ENCODE measurements at places on chromosomes 11 and 22.

DNA sequence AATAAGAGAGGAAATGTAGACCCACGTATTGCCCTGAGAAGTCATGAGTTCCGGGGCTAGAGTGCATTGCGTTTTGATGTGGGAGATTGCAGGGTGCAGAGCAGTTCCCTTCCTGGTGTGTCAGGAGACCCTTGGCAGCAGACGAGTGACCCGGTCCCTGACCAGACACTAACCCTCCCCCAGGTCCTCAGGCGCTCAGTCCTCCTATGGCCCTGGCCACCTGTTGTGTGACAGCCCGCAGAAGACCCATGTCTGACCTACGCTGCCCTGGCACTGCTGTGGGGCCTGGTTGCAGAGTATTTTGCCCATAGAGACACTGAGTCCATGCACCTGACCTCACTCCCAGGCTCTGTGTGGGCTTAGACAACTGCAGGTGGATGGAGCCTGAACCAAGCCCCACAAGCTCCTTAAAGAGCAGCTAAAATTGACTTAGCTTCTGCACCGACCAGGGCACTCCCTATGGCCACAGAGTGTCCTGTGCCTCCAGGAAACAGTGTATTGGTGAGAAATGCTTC is 833.8 kb downstream of the TBC1D22A start:
- no peak for DNase-seq

DNA sequence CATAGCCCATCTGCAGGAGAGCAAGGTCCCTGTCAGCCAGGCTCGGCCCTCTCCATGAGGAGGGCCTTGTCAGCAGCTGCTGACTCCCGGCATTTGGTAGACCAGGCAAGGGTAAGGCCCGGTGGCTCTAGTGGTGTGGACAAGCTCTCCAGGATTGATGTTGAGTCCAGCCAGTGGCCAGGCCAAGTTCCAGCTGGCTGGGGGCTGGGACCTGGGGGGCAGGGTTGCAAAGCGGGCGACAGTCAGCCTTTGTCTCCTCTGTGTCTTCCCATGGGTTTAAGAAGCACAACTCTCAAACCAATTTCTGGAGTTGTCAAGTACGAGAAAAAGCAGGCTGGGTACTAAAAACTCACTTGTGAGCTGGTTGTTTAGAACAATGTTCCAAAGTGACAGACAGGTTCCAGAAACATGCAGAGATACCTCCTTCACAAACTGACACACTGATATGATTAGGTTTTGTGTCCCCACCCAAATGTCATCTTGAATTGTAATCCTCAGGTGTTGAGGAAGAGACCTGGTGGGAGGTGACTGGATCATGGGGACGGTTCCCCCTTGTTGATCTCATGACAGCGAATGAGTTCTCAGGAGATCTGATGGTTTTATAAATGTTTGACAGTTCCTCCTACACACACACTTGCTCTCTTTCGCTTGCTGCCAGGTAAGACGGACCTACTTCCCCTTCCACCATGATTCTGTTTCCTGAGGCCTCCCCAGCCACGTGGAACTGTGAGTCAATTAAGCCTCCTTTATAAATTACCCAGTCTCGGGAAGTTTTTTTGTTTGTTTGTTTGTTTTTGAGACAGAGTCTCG is 52.3 kb upstream of the SERPIND1 start:
- DNase-seq = no peak

DNA sequence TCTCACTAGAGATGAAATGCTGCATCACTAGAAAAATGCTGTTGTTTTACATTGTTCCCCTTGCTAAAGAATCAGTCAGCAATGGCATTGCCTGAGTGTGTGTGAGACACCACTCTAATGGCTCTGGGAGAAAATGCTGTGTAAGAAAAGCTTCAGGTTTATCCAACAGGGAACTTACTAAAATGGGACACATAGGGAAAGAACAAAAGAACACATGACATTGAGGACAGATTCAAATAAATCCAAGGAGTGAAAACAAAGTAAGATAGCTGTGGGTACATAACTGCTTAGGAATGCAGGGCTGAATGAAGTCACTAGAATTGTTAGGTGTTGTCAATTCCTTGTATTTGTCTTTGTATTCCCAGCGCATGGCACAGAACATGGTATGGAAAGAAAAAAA is 24.2 kb downstream of the BLID start:
- no peak for DNase-seq

DNA sequence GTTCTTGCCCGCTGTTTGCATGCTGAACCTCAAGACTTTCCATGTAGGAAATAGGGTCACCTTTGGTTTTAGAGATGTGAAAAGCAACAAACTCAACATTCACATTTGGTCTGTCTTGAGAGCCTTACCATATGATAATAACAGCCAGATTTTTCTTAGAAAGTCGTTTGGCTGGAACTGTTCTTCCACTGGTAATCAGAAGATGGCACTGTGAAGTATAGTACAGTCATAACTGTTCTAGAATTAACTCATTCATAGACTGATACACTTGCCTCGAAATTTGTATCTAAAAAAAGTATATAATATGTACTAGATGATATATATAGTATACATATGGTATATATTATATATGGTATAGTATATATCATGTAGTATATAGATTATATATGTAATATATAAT is 12.3 kb downstream of the LUZP2 start:
- no peak for DNase-seq

DNA sequence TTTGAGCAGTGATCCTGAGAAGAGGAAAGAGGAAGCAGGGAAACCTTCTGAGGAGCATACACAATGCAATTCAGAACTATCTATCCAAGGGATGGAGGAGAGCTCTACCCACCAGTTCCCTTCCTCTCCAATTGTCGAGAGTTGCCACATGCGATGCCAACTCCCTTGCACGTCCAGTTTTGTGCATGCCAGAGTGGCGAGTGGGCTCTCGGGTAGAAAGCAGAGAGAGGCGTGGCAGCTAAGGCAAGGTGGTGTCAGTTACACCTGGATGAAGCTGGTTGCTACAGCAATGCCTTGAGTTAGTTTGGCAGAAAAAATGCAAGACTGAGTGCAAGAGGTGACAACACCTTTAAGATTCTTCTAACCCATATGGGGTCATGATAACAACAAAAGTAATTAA is 420.4 kb upstream of the CCDC90B start:
- DNase-seq = no peak

GRCh38 chr22:31347251-31348008 is 1.3 kb upstream of the PATZ1 start:
- peak; percentile 71 for DNase-seq

- no peak for DNase-seq
Measured at GRCh38 chr11:121445071-121445768, 6.9 kb upstream of the SORL1 start.

GRCh38 chr22:39515266-39516050 is 4.9 kb upstream of the ATF4 start:
- DNase-seq = no peak

DNA sequence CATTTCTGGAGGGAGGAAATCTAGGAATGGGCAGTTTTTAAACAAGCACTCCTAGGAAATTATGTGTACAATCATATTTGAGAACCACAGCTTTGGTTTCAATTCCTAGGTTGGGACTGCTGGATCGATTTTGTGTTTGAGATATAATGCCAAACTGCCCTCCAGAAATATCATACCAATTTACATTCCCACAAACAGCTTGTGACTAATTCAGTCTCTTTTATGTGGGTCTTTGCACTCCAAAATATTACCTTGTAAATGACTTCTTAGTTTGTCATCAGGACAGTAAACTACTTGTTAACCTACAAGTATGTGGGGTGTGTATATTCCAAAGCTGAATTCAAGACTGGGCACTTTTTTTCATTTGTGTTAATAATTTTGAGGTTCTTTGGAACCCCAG is 9.8 kb upstream of the BARX2 start:
- DNase-seq = no peak

DNA sequence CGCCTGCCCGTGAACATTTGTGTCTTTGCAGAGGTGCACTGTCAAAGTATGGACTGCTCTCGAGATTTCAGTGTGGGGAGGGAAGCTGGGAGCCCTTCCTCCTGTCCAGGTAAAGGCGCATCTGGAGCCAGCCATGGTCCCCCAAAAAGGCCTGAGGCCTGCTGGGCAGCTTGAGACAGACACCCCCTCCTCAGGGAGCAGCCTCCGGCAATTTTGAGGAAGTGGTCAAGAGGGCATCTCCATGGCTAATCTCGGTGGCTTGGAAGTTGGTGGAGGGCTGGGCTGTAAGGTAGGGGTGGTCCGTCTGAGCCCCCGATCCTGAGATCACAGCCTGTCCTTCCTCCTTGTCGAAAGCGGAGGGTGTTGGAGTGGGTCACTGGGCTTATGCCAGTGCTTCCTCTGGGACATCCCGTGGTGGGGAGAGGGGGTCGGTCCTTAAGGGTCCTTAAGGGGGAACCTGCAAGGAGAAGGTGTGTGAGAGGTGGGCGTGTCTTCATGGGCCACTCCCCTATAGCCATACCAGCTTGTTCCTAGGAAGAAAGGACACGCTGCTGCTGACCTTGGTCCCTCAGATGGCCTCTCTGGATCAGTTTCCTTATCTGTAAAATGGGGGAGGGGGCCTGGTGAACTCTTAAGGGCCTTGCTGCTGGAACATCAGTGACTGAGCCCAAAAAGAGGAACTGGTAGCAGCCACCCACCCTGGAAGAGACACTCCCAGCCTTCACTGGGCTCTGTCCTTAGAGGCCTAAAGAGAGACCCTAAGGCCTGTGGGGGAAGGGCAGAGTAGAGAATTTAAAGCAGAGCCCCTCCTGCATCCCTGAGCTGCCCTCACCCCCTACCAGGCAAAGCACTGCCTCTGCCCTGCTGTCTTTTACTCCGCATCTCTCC is 2.6 kb downstream of the KCNC1 start:
- DNase-seq = no peak

- no peak for DNase-seq
Measured at GRCh38 chr22:27241430-27242321, 559.9 kb downstream of the MN1 start.

GRCh38 chr11:35539781-35540281 is 14.4 kb upstream of the PAMR1 start:
- DNase-seq = no peak

DNA sequence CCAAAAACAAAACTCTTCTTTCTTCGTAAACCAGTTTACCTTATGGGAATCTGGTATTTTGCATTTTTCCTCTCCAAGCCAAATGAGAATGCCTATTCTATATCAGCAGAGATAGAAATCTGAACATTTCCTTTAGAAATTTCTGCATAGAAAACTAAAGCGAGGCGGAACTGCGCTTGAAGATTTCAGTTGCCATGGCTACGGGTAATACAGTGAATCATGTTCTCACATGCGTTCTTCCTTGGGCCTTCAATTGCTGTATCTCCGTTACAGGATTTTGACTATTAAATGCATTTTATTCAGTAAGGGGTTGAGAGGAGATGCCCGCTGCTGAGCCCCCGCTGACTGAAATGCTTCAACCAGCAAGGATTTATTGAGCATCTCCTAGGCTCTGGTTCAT is 108.2 kb upstream of the CRYBB3 start:
- no peak for DNase-seq

DNA sequence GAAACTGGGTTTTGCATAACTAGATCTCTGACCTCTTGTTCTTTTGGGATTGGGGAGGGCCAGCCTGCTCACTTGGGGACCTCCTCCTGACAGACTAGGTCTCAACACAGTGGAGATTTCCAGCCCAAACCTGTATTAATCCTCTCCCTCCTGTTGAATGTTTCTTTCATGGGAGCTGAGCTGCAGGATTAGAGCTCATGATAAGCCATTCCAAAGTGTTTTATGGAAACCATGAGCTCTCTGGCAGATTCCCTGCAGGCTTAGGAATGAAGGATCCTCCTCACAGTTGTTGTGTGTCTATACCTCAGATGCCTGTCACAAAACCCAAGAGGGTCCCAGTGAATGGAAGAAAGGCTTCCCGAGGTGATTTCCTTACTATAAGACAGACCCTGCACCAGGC is 248.4 kb upstream of the B3GAT1 start:
- no peak for DNase-seq

GRCh38 chr22:20519558-20519957 is 12.1 kb downstream of the MED15 start:
- no peak for DNase-seq

GRCh38 chr22:22836635-22837034 is 51.0 kb upstream of the IGLL5 start:
- no peak for DNase-seq

- DNase-seq = no peak
Measured at GRCh38 chr11:47305734-47306483, 36.0 kb downstream of the MADD start.

DNA sequence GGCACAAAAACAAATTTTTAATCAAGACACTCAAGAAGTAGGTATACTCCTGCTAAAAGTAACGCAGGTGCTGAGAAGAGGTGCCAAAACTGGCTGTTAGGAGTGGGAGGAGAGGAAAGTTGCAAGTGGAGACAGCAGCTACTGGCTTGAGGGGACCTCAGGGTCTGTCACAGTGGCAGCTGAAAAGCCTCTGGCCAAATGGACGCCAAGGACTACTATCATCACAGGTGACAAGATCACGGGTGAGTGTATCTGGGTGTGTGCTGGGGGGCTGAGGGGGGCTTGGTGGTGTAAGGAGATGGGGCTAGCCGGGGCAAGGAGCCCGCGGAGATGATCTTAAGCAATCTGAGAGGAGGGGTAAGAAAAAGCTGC is 687 bp downstream of the ZNF202 start:
- DNase-seq = no peak

DNA sequence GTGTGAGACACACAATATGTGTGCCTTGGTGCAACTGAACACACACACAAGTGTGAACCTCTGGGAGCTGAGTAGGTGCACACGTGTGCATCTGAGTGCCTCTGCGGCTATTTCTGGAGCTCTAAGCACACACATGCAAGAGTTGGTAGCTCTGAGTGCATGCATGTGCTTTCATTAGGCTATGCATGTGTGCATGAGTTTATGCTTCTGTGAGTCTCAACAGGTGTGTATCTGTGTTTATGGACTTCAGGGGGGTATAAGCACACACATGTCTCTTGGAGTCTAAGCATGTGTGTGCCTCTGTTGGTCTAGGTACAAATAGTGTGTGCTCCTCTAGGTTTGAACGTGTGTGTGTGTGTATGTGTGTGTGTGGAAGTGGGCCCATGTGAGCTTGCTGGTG is 25.8 kb downstream of the SLC22A12 start:
- DNase-seq = no peak

DNA sequence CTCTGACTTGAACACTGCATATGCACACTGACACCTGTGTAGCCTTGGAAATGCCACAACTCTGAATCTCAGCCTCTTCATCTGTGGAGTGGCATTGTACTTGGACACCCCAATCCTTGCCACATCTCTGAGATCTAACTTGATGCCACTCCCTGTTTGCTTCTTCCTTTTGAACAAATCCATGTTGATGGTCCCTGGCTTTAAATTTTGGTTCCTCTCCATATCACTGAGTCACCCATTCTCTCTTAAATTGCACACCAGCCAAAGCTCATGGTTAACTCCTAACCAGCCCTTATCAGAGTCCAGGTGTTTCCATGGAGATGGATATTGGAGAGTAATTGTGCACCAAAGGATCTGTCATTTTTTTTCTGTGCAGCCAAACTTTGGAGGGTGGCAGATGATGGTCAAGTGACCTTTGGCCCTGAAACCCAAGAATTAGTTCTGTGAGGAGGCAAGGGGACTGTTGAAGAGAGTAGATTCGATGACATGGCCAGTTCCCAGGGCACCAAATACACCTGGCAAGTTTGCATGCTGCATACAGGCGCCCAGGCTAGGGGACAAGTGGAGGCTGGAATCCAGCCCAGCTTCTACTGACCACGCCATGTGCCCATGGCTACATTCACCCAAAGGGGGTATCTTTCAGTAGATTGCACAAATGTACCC is 25.1 kb upstream of the PAMR1 start:
- DNase-seq = no peak

GRCh38 chr11:86931548-86932258 is 23.5 kb downstream of the FZD4 start:
- no peak for DNase-seq

Data from activated naive CD4-positive, alpha-beta T cell treated with anti-CD3 and anti-CD28 coated beads, Interleukin-2, amount 50 U/mL, for 16 hours (primary cell).